ENCODE measurements at places on chromosomes 4 and X. TPM values are rescaled to one million over a fixed set of nuclear protein-coding genes. Genes with fewer than 3 reads are reported as not detected.

Gene CSAG2
- total RNA-seq = not detected

GRCh38 chrX:6738518-6739470 lies 203.9 kb upstream of the VCX3A start:
- no peak for DNase-seq
- no peaks in the 10 kb centered on the region for H3K4me1 ChIP-seq
- no peak overlapping the region for H3K4me3 ChIP-seq
- H3K36me3 ChIP-seq = no peaks in the 10 kb centered on the region

DNA sequence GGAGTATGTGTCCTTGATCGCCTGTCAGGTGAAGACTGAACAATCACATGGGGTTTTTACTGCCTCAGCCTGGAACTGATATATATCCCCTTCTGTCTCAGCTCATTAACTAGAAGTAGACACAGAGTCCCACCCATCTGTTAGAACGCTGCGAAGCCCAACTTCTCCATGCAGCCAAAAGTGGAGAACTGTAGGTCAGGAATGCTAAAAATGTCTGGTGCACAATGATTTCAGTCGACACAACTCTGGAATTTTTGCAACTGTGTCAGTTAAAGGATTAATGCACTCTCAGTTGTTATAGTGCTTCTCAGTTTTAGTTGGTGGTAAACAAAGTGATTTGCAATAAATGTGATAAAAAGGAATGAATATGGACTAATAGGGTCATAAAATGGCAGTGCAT lies 287.2 kb downstream of the INPP4B start:
- DNase-seq = no peak
- no peaks in the 10 kb centered on the region for H3K4me1 ChIP-seq
- no peaks in the 10 kb centered on the region for H3K36me3 ChIP-seq
- no peak overlapping the region for H3K4me3 ChIP-seq
- no peaks in the 10 kb centered on the region for H3K27me3 ChIP-seq

- no peaks in the 10 kb centered on the region for H3K27me3 ChIP-seq
- H3K36me3 ChIP-seq = no peaks in the 10 kb centered on the region
- no peak overlapping the region for H3K4me3 ChIP-seq
- H3K27ac ChIP-seq = no peak overlapping the region
These were observed 83.5 kb upstream of the SPRY1 start for GRCh38 chr4:123312951-123313592.

DNA sequence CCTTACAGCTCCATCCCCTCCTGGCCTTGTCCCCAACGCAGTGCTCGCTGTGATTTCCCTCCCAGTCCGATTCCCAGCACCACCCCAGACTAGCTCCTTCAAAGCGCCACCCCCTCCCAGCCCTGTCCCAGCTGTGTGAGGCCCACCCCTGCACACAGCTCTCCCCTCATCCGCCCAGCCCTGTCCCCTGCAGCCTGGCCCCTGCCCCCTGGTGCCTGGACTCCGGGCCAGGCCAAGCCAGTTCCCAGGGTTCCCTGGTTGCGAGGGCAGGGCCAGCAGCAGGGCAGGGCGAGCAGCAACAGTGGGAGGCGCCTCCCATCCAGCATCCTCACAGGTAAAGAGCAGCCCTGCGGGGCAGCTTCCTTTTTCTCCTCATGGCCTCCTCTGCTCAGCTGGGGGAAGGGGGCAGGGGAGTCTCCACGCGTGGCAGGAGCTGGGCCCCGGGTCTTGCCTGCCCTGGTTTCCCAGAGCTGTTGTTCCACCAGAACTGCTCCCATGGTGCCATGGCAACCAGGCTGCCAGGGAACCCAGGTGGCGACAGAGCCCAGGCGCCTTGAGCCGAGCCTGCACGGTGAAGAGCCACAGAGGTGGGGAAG lies 24.8 kb downstream of the IQSEC2 start:
- H3K4me3 ChIP-seq = no peak overlapping the region
- H3K36me3 ChIP-seq = no peaks in the 10 kb centered on the region
- DNase-seq = no peak
- H3K27me3 ChIP-seq = no peaks in the 10 kb centered on the region

GRCh38 chr4:78656968-78657445 lies 105.4 kb downstream of the ANXA3 start:
- no peak overlapping the region for H3K27ac ChIP-seq
- H3K4me3 ChIP-seq = no peak overlapping the region
- DNase-seq = no peak
- no peaks in the 10 kb centered on the region for H3K36me3 ChIP-seq
- no peaks in the 10 kb centered on the region for H3K4me1 ChIP-seq

Gene PRRG1
- 17.8 TPM for total RNA-seq

- no peaks in the 10 kb centered on the region for H3K36me3 ChIP-seq
- no peak for DNase-seq
- H3K27ac ChIP-seq = no peak overlapping the region
- no peaks in the 10 kb centered on the region for H3K27me3 ChIP-seq
- no peaks in the 10 kb centered on the region for H3K4me1 ChIP-seq
These were observed 64.4 kb upstream of the STK26 start for GRCh38 chrX:131958724-131959123.

- H3K4me3 ChIP-seq = no peak overlapping the region
- H3K27me3 ChIP-seq = no peaks in the 10 kb centered on the region
- H3K36me3 ChIP-seq = no peaks in the 10 kb centered on the region
These were observed 9.4 kb downstream of the FHIP1A start for GRCh38 chr4:151418385-151418784.

Gene TBC1D8B
- 12.8 TPM for total RNA-seq

- peak overlapping the region; percentile 14 for H3K4me3 ChIP-seq
- H3K27ac ChIP-seq = no peak overlapping the region
- H3K36me3 ChIP-seq = no peaks in the 10 kb centered on the region
- no peak for DNase-seq
- H3K4me1 ChIP-seq = no peaks in the 10 kb centered on the region
These were observed 548 bp downstream of the NEUROG2 start for GRCh38 chr4:112515198-112516065.

- H3K4me1 ChIP-seq = no peaks in the 10 kb centered on the region
- H3K4me3 ChIP-seq = no peak overlapping the region
- no peak for DNase-seq
- no peaks in the 10 kb centered on the region for H3K27me3 ChIP-seq
- no peak overlapping the region for H3K27ac ChIP-seq
These were observed 354.9 kb downstream of the DHRSX start for GRCh38 chrX:2145692-2146367.

DNA sequence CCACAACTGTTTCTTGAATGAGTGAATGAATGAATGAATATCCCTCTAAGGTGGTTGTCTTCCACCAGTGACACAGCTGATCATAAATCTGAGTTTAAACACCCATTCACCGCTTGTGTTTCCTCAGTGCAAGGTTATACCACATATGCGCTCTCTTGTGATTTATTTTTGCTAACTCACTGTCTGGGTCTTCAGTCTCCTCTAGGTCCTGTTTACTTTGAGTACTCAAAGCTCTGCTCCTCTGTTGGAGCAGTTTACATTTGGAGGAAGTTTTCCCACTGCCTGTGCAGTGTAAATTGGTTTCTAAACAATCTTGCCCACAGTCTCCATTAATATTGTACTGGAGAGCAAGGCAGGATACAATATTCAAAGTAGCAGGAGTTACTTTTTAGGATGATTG lies 212.6 kb upstream of the JADE1 start:
- no peaks in the 10 kb centered on the region for H3K4me1 ChIP-seq
- no peak overlapping the region for H3K4me3 ChIP-seq
- H3K27me3 ChIP-seq = no peaks in the 10 kb centered on the region
- H3K36me3 ChIP-seq = no peaks in the 10 kb centered on the region
- H3K27ac ChIP-seq = no peak overlapping the region

GRCh38 chrX:148854306-148854705 lies 353.9 kb downstream of the AFF2 start:
- no peak for DNase-seq
- H3K36me3 ChIP-seq = no peaks in the 10 kb centered on the region
- H3K27me3 ChIP-seq = no peaks in the 10 kb centered on the region
- no peaks in the 10 kb centered on the region for H3K4me1 ChIP-seq
- no peak overlapping the region for H3K4me3 ChIP-seq
- no peak overlapping the region for H3K27ac ChIP-seq

DNA sequence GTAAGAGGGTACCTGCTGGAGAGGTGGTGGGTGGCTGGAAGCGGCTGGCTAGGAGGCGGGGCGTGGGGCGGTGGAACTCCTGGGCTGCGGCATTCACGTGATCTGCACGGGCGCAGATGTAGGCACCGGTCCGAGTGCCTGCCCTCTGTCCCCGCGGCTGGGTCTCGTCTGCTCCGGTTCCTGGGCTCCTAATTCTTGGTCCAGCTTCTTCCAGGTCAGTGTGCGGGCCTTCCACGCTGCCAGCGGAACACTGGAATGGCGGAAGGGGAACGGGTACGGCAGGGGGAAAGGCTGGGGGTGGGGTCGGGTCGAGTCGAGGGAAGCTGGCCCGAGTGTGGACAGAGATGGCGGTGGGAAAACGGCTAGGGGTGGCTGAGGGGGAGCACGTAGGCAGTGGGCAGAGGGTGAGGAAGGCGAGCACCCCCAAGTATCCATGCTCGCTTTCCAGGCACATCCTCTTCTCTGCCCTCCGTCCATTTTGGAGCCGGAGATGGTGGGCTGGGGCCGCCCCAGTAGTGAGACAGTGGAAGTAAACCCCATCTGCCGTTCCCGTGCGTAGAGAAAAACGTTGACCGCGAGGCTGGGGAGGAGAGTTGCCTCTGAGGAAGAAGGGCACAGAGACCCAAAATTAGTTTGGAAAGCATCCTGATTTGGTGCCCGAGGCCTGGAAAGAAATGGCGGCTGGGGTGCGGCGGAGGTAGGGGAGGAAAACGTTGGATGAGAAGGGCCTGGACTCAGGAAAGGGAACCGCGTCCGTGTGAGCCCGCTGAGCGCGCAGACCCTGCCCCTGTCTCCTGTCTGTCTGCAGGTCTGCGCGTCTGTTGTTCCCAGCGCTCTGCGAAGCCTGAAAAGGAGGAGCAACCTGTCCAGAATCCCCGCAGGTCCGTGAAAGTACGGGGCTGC lies at the start of gene TCEAL4:
Gene TCEAL4 (plus strand): TSS at position 105 of the 903 bp plus-strand sequence. CDS start 1,161 bp downstream, outside the sequence.
- H3K4me3 ChIP-seq = peak within 1 kb of the TSS; percentile 35
- DNase-seq = peak; percentile 86

Gene NPY1R
- 56.4 TPM for total RNA-seq

DNA sequence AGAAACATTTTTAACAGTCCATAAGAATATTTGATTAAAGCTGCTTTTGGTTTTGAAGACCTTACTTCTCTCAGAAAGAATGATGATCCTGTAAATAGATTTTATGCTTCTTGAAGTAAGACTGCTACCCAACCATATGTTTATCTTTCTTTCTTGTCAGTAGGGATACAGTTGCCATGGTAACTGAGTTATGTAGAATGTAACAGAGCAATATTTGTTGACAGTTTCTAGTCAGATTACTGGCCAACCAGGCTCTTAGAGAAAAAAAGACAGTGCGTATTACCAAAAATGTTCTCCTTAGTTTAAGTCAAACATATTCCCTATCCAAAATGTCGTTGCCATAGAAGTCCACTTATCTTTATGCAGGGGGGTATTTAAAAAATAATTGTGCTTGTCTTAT lies 456.8 kb downstream of the PRR32 start:
- H3K27me3 ChIP-seq = no peaks in the 10 kb centered on the region
- no peaks in the 10 kb centered on the region for H3K36me3 ChIP-seq
- no peak overlapping the region for H3K27ac ChIP-seq
- DNase-seq = no peak

GRCh38 chrX:71098302-71098701 lies 2.7 kb downstream of the FOXO4 start:
- no peaks in the 10 kb centered on the region for H3K27me3 ChIP-seq
- H3K27ac ChIP-seq = no peak overlapping the region
- no peaks in the 10 kb centered on the region for H3K36me3 ChIP-seq
- DNase-seq = peak; percentile 82
- H3K4me1 ChIP-seq = no peaks in the 10 kb centered on the region
- H3K4me3 ChIP-seq = no peak overlapping the region

- H3K27me3 ChIP-seq = no peaks in the 10 kb centered on the region
- no peak for DNase-seq
- H3K27ac ChIP-seq = no peak overlapping the region
- H3K36me3 ChIP-seq = no peaks in the 10 kb centered on the region
- no peaks in the 10 kb centered on the region for H3K4me1 ChIP-seq
- no peak overlapping the region for H3K4me3 ChIP-seq
These were observed 285.0 kb upstream of the AADAT start for GRCh38 chr4:170374770-170375169.

GRCh38 chrX:94576367-94577004 lies 902.5 kb downstream of the FAM133A start:
- no peaks in the 10 kb centered on the region for H3K27me3 ChIP-seq
- H3K4me1 ChIP-seq = no peaks in the 10 kb centered on the region
- no peaks in the 10 kb centered on the region for H3K36me3 ChIP-seq
- H3K4me3 ChIP-seq = no peak overlapping the region

GRCh38 chr4:152626790-152627189 lies 53.0 kb downstream of the TMEM154 start:
- no peak overlapping the region for H3K27ac ChIP-seq
- H3K27me3 ChIP-seq = no peaks in the 10 kb centered on the region
- no peak for DNase-seq
- H3K4me1 ChIP-seq = no peaks in the 10 kb centered on the region
- H3K4me3 ChIP-seq = no peak overlapping the region

- H3K27ac ChIP-seq = no peak overlapping the region
- DNase-seq = no peak
- H3K36me3 ChIP-seq = no peaks in the 10 kb centered on the region
- no peaks in the 10 kb centered on the region for H3K27me3 ChIP-seq
- H3K4me1 ChIP-seq = no peaks in the 10 kb centered on the region
- H3K4me3 ChIP-seq = no peak overlapping the region
These were observed 1244.0 kb upstream of the TENM3 start for GRCh38 chr4:180999217-180999616.

Gene TSPAN6
- total RNA-seq = 9.5 TPM

DNA sequence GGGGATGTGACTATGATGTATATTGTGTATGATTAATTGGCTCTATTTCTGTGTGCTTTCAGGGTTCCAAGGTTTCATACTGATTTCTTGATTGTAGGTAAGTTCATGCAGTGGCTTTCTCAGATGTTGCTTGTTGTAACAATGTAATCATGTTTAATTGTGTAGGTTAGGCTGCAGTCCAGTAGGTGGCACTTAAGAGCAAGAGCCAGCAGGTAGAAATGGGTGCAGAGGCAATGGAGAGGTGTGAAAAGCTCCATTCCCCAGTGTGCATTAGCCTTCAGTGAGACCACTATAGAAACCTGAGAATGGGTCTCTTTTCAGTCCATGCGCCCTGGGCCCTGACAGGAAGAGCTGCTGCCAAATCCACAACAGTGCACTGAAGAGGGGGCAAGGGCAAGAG lies 28.2 kb downstream of the DCAF12L2 start:
- H3K36me3 ChIP-seq = no peaks in the 10 kb centered on the region
- DNase-seq = no peak
- H3K4me3 ChIP-seq = no peak overlapping the region

Gene NUDT6
- 5.9 TPM for total RNA-seq

Gene PPP1R2C
- total RNA-seq = not detected

GRCh38 chr4:27217261-27217769 lies 356.7 kb downstream of the STIM2 start:
- H3K4me3 ChIP-seq = no peak overlapping the region
- H3K36me3 ChIP-seq = no peaks in the 10 kb centered on the region
- H3K4me1 ChIP-seq = peaks cover 5% of the 10 kb centered on the region
- no peaks in the 10 kb centered on the region for H3K27me3 ChIP-seq

Gene PPP4R3C
- total RNA-seq = not detected

Gene MAGEA9B
- not detected for total RNA-seq

Measured in aorta (tissue), 5 donors.